Panc1 (cell line): ENCODE measurements at places on chromosomes 7 and 10. TPM values are rescaled to one million over a fixed set of nuclear protein-coding genes. Genes with fewer than 3 reads are reported as not detected.

The SMC3 gene
- 71.2 TPM for total RNA-seq

The COX19 gene
- total RNA-seq, result 14.4 TPM

The GALNT11 gene
- 48.7 TPM for total RNA-seq

GRCh38 chr7:27199849-27200760 lies at the start of gene HOXA13:
Gene HOXA13, minus strand, starts transcription at chr7:27200091. Its CDS starts 14 bp downstream, at chr7:27200077.
- no peak for DNase-seq

The C10orf67 gene
- total RNA-seq, result not detected
